Esophagus muscularis mucosa (tissue), 4 donors: ENCODE measurements at places on chromosomes 2 and 18. TPM values are rescaled to one million over a fixed set of nuclear protein-coding genes. Genes with fewer than 3 reads are reported as not detected.

The PROKR1 gene
- not detected for total RNA-seq

DNA sequence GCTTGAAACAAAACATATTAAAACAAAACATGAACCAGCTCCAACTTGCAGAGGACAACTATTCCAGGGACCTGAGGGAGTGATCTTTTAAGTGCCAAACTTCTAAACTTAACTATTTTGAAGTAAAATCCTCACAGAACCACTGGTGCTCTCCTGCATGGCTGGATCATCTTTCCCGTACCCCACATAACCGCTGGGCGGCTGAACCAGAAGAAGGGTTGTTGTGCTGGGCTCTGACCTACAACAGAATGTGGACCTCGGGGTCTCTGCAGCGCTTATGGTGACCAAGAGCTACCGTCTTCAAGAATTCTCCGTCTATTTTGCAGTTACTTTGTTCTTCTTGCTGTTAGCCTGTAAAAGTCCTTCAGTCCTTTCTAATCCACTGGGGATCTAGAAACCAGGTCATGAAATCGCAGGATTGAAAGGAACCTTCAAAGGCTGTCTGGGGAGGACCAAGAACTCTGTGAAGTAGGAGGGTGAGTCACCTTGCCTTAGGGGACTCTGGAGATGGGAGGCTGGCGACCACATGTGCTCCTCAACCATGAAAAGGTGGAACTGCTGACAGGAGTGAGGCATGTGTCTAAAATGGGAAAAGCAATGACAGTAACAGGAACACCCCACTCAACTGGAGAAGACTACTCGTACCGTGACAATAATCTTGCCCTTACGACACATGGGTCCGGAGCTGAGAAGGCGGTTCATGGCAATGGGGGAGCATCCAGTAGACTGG lies 46.6 kb downstream of the HDLBP start:
- no peaks in the 10 kb centered on the region for H3K27me3 ChIP-seq
- no peak overlapping the region for H3K4me3 ChIP-seq
- peaks cover 53% of the 10 kb centered on the region for H3K36me3 ChIP-seq
- H3K27ac ChIP-seq = no peak overlapping the region
- H3K4me1 ChIP-seq = peaks cover 33% of the 10 kb centered on the region

The SLC5A7 gene
- 2.3 TPM for total RNA-seq

The MXD1 gene
- total RNA-seq = 14.5 TPM

GRCh38 chr2:133956434-133956935 lies 297.4 kb upstream of the MGAT5 start:
- H3K27me3 ChIP-seq = no peaks in the 10 kb centered on the region
- H3K27ac ChIP-seq = no peak overlapping the region
- no peaks in the 10 kb centered on the region for H3K36me3 ChIP-seq
- H3K4me1 ChIP-seq = peaks cover 23% of the 10 kb centered on the region

The YPEL5 gene
- total RNA-seq = 96.0 TPM

The PRSS56 gene
- total RNA-seq = not detected

DNA sequence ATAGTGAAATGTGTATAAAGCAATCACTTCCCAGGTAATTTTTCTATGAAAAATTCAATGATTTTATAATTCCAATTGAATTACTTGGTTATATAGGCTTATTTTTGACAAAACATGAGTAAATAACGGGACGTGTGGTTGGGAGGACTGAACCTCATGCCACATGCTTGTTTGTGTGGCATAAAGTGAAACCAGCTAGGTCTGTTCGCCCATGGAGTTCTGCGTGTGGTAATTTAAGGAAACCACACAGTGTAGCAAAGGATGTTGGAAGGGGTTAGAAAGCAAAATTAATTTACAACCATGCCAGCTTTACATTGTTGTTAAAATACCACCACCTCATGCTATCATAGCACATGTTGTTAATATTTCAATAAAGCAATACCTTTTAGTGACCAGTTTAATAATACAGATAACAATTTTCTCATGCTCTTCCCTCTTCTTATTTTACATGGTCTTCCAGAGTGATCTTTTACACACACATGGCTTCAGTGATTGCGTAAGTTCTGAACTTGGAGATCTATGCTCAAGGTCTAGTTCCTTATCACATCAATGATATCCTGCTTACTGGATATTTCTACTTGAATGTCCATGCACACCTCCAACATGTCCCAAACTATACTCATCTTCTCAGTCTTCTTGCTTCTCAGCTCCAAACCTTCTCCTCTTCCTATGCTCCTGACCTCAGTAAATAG lies 156.4 kb upstream of the ITGA4 start:
- DNase-seq = no peak
- H3K27me3 ChIP-seq = no peaks in the 10 kb centered on the region
- H3K4me1 ChIP-seq = peaks cover 5% of the 10 kb centered on the region

GRCh38 chr2:110904116-110904778 lies 171.9 kb downstream of the ACOXL start:
- H3K4me3 ChIP-seq = no peak overlapping the region
- no peaks in the 10 kb centered on the region for H3K27me3 ChIP-seq
- no peak overlapping the region for H3K27ac ChIP-seq
- no peaks in the 10 kb centered on the region for H3K4me1 ChIP-seq

DNA sequence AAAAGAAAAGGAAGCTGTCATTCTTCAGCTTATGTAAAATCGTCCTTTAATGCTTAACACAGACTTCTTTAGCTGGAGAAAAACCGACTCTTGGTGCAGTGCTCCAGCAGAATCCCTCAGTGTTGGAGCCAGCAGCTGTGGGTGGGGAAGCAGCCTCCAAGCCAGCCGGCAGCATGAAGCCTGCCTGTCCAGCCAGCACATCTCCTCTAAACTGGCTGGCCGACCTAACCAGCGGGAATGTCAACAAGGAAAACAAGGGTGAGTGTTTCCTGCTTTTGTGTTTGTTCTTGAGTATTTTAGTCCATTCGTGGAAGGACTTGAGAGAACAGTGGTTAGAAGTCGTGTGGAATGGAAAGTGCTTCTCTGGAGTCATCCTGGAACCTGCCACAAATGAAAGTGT lies 38.9 kb downstream of the KDM3A start:
- peak overlapping the region; percentile 25 for H3K27ac ChIP-seq
- no peaks in the 10 kb centered on the region for H3K27me3 ChIP-seq
- DNase-seq = no peak
- H3K36me3 ChIP-seq = peaks cover 67% of the 10 kb centered on the region
- peaks cover 55% of the 10 kb centered on the region for H3K4me1 ChIP-seq

The MAPK4 gene
- total RNA-seq = 14.5 TPM

DNA sequence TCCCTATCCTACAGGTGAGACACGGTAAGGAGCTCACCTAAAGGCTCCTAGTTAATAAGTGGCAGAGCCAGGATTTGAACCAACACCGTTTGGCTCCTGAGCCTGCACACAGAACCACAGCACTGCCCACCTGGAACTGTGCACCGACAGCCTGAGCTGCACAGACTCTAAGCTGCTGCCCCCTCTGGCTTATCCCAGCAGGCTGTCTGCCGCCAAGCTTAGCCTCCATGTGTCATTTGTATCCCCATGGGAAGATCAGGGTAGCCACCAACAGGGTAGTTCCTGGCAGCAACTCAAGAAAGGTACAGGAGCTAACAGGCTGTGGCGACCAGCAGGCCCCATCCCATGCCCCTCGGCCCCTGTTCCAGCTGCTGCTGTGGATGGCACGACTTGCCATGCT lies 135.7 kb downstream of the LRRC30 start:
- peaks cover 20% of the 10 kb centered on the region for H3K4me1 ChIP-seq
- H3K27me3 ChIP-seq = no peaks in the 10 kb centered on the region
- H3K4me3 ChIP-seq = no peak overlapping the region
- no peak overlapping the region for H3K27ac ChIP-seq

DNA sequence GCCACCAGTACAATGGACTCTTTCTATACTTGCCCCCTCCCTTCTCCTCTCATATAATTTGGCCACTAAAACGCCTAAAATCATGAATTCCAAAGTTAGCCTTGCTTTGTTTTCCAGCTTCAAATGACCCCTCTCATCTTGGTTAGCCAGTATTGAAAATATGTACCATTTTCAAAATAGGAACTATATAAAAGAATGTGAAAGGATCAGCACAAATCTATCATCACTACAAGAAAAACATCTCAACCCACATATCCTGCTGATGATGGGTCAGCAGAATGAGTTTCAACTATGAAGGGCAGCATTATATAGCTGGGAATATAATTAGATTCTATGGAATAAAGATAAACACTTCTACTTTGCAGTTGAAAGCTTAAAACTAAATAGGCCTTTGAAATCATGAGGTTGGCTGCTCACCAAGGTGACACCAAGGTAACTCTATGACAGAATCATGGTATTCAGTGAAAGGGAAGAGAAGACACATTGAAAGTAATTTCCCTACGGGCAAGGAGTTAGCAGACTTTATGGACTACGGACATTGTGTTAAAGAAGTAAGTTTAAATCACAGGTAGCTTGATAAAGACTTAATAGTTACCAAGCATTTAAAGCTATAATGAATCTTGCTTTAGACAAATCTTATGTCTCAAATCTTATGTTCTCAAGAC lies 873.0 kb downstream of the CPS1 start:
- H3K36me3 ChIP-seq = no peaks in the 10 kb centered on the region
- H3K27ac ChIP-seq = no peak overlapping the region
- DNase-seq = no peak
- H3K4me1 ChIP-seq = no peaks in the 10 kb centered on the region
- H3K4me3 ChIP-seq = no peak overlapping the region

DNA sequence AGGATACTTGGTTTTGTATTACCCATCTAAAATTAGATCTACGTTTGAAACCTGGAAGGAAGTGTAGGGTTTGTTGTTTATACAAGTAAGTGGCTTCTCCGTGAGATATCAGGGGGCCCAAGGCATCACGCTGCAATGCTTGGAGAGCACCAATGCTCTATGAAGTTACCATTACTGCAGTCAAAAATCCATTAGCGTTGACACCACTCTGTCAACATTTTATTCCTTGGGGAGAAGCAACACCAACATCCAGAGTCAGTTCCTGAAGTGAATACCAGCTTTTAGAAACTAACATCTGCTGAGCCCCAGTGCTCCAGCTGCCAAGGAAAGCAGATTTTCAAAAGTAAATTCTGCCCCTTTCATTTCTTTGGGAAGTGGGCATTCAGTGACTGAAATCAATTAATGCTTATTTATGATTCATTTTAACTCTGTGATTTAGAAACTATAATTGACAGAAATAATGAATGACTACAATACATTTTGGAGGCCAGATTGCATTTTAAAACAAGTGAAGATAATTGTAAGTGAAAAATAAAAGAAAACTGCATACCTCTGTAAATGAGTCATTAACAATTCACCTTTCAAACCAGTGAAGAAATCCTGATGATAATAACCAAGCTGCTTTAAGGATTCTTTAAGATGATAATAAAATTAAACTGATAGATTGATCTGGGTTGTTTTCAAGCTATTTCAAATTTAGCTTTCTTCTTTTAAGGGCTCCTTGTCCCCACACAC lies 30.5 kb downstream of the LRP1B start:
- no peak overlapping the region for H3K27ac ChIP-seq
- no peaks in the 10 kb centered on the region for H3K36me3 ChIP-seq
- H3K27me3 ChIP-seq = no peaks in the 10 kb centered on the region
- no peak overlapping the region for H3K4me3 ChIP-seq
- no peak for DNase-seq
